CD4-positive, alpha-beta T cell treated with Interleukin-15 for 4 hours (primary cell): ENCODE measurements at places on chromosomes 12 and 14.
A peak's percentile ranks its signal among the peaks of the same experiment; 100 is the strongest.

- no peak for DNase-seq
Observed at GRCh38 chr14:41830714-41831406, 224.2 kb downstream of the LRFN5 start.

DNA sequence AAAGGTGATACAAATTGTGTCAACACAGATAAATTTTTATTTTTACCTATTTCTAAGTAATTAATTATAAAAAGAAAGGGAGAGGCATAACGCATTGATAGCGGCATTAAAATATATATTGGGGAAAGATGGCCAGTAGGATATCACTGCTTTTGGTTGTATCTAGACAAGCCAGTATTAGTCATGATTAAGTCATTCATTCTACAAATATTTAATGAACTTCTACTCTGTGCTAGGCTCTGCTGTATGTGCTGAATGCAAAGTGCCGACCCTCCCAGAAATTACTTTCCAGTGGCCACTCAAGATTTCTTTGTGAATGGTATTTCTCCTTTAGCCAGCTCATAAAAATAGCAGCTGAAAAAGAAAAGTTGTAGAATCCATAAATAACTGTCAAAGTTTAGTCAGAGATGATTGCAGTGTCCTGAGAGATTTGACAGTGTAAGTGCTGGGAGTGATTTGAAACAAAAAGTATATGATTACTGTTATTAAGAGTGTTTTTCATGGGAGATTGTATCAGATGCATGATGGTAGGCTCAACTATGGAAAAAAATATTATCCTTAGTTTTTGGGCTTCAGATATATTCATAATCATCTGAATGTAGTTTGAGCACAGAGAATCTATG is 133.2 kb downstream of the MGAT4C start:
- no peak for DNase-seq

DNA sequence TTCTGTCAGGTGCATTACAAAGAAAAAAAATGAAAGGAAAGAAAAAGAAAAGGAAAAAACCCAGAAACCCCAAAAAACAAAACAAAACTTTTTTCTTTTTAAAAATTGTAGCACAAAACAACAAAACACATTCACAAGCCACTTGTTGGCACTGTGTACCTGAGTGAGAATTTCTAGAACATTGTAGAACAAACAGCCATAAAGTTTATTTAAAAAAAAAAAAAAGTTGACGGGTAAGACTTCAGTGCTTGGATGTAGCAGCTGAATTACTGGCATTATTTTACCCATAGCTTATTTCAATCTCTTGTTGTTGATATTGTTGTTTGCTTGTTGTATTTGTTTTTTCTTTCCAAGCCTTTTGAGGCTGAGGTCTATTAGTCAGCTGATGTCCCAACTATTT is 415.8 kb downstream of the SOX5 start:
- DNase-seq, result no peak

DNA sequence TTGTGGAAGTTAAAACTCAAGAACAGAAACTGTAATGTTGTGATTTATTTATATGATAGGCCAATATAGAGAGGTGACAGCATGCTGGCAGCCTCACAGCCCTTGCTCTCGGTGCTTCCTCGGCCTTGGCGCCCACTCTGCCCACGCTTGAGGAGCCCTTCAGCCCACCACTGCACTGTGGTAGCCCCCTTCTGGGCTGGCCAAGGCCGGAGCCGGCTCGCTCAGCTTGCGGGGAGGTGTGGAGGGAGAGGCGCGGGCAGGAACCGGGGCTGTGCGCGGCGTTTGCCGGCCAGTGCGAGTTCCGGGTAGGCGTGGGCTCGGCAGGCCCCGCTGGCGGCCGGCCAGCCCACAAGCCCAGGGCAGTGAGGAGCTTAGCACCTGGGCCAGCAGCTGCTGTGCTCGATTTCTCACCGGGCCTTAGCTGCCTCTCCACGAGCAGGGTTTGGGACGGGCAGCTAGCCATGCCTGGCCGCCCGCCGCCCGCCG is 65.8 kb upstream of the SLC8A3 start:
- no peak for DNase-seq

DNA sequence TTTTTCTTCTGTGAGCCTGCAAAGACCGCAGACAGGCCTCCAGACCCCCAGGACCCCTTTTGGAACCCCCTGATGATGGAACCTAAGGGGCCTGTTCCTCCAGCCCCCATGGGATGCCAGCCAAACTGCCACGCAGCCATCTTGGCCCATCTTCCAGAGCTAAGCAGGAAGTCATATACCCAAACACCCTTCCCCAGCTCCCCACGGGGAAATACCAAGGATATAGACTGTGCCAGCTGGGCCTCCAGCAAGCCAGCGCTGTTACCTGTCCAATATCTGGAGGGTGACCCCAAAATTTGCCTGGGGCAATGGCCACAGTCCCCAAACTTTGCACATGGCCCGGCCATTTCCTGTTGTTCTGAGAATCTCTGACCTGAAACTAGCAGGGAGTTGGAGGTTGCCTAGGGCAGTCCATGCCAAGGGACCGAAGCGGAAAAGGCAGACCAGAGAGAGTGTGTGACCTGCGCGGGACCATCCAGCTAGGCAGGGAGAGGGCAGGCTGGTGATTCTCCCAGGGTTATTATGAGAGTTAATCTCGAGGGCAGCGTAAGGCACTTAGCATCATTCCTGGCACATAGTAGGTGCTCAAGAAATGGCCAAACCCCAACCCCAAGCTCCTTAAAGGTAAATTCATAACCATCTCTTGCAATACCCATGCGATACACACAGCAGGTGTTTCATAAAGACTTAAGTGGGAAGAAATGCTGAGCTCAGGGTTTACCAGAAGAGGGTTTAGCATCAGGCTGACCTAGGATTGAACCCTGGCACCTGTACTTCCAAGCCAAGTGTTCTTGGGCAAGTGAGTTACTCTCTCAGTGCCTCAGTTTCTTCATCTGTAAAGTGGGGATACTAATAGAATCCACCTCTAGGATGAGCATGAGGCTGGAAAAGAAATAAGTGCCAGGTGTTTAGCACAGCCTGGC is 2.6 kb upstream of the RASAL1 start:
- no peak for DNase-seq

GRCh38 chr14:37901978-37902377 is 305.7 kb upstream of the SSTR1 start:
- DNase-seq, result no peak

- DNase-seq, result no peak
Observed at GRCh38 chr12:92973614-92974013, 44.5 kb upstream of the EEA1 start.

GRCh38 chr12:124667506-124668326 is 100.3 kb upstream of the NCOR2 start:
- no peak for DNase-seq

DNA sequence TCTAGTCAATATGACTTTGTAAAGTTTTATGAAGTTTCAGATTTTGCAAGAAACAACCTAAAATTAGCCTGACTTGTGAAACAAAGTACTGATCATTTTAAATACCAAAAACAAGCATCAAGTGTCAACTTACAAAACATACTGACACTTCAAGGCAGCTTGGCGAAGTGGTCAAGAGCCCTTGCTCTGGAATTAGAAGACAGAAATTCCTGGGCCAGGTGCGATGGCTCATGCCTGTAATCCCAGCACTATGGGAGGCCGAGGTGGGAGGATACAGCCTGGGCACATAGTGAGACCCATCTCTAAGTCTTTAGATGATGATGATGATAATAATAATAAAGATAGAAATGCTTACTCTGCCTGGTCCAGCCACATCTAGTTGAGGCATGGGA is 45.4 kb upstream of the NR2C1 start:
- DNase-seq, result no peak

GRCh38 chr12:65432114-65432513 is 153.6 kb downstream of the MSRB3 start:
- DNase-seq, result no peak

DNA sequence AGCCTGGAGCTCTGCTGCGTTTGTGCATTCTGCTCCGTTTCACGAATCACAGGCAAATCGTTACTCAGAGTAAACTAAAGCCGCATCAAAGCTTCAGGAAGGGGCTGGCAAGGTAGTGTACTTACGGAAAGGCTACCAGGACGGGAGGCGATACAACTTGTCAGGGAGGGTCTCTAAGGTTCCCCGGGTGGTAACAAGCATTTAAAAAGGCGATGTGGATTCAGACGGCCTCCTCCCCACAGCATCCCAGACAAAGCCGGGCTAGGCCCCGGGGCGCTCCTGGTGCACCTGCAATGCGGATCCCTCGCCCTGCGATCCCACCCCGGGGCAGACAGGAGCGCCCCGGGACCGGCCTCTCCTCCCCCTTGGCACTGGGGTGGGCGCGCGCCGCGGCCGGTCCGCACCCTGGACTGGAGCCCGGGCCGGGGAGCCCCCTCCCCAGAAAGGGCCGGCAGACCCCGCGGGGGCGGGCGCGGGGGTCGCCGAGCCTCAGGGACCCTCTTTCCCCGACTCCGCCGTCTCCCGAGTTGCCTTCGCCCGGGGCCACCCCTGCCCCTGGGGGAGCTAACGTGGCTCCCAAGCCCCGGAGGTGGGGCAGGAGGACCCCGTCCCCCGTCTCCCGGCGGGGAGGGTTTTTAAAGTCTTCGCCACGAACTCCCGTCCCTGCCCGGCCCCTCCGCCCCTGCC is 718 bp downstream of the CCDC92 start:
- peak; percentile 31 for DNase-seq

- DNase-seq, result no peak
Observed at GRCh38 chr14:34355584-34356263, 106.3 kb downstream of the SPTSSA start.

GRCh38 chr12:21940549-21941505 is at the start of gene ABCC9:
Gene ABCC9, minus strand, starts transcription at chr12:21941426. Its CDS starts 4,752 bp downstream, at chr12:21936674.
- DNase-seq, result no peak

- DNase-seq, result no peak
Observed at GRCh38 chr14:81386290-81386745, 13.8 kb downstream of the STON2 start.

DNA sequence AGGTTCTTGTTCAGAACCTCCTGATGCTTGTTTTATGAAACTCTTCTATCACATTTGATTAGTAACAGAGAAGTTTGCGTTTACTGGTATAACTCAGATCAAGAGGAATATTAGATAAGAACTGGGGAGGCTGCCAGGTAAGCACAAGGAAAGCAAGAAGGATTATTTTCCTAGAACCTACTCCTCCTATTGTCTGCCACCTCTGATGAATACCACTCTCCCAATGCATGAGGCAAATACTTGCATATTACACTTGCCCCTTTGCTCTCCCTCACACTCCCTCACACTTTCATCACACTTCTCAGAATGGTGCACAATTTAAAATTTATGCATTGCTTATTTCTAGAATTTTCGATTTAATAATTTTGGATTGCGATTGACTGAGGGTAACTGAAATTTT is 43.6 kb downstream of the LIN7A start:
- no peak for DNase-seq

DNA sequence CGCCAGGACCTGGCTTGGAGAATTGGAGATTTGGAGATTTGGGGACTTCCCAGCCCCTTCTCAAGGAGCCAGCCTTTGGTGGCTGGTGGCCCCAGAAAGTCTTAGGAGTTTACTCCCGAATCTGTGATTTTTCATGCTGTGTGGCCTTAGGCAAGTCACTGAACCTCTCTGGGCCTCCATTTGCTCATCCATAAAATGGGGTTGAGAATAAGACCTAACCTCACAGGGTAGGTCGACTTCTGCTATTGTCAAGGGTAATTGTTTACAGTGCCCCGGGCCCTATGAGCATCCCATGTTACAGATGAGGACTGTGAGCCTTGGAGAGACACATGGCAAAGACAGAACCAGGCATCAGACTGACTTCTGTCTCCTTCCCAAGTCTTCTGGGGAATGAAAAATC is 16.2 kb upstream of the TMEM119 start:
- DNase-seq, result no peak

DNA sequence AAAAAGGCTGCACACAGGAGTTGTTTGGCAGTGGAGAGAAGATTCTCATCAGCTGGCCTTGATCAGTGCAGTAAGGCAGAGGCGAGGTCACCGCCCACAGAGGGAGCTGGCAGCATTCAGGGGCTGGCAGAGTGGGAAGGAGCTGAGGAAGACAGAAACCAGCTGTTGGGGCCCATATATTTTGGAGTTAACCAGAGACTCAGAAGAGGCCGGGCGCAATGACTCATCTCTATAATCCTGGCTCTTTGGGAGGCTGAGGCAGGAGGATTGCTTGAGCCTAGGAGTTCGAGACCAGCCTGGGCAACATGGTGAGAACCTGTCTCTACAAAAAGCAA is 17.7 kb downstream of the SMCO2 start:
- no peak for DNase-seq

DNA sequence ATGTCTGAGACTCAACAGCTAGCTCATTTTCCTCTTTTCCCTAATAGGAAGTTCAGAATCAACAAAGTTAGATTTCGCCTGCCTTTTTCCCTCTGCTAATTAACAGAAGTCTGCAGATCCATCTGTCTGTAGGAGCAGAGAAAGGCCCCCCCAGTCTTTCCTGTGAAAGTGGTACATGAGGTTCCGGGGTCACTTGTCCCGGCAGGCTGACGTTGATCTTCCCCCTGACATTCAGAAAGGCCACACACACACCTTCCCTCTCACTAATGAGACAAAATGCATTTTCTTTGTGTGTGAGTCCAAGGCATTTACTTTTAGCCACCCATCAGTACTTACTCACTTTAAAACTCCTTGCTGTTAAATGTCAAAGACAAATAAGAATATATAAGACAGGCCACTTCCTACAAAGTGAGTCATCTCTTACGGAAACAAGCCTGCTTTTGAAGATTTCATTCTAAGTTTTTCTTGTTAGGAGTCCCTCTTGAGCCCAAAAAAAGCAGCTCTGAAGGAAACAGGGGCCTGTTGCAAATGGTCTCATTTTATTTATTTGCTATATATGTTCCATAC is 138.7 kb downstream of the TTC7B start:
- DNase-seq, result peak; percentile 22

- no peak for DNase-seq
Observed at GRCh38 chr12:15494329-15495046, 172.2 kb downstream of the PTPRO start.

DNA sequence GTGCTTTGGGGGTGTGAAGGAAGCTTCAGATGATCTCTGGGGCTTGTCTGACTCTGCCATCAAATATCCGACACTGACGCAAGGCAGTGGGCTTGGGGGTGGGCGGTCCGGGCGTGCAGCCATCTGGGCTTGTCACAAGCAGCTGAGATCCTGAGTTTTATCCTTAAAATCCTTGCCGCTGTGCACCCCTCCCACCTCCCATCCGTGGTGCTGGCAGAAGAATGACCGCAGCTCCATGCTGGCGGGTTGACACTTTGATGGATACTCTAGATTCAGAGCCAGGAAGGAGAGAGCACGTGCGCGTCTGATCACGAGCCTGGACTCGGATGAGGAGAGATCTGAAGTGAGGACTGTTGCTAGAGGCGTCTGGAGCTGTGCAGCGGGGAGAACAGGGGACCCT is 3.0 kb downstream of the ZFYVE21 start:
- no peak for DNase-seq

DNA sequence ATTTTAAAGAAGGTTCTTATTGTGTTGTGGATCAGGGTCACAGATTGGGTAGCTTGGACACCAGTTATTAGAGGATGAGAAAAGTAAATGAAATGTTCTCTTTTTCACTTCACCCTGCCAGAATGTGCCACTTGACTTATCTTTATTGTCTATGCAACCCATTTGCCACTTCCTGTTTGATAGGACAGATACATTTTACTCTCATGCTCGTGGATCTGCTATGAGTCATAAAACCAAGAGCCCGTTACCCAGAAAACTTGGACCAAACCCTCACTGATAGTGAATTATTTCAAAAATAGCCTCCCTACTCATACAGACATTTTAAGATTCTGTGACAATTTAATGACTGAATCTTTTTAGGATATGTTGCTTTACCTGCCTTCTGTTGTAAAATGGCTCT is 1.8 kb downstream of the ISCA2 start:
- peak; percentile 75 for DNase-seq
